Esophagus squamous epithelium (tissue), 5 donors: ENCODE measurements at places on chromosomes 3 and 15.

DNA sequence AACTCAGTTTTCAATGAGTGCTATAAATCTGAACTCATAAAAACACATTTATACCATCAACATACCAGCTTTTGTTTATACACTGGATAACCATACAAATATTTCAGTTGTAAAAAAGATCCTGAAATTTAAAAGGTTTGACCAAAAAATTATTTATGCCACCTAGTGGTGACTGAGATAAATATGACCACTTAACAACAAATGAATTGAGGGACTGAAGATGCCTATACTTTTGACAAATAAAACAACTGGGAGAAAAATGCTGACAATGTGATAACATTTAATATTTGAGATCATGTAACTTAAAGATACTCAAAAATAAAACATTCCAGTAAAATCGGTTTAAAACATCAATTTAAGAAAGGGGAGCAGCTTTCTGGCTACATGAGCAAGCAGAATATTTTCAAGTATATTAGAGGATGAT lies 30.4 kb downstream of the ATG3 start:
- peaks cover 24% of the 10 kb centered on the region for H3K36me3 ChIP-seq
- H3K27ac ChIP-seq, result no peak overlapping the region
- no peak for DNase-seq
- H3K27me3 ChIP-seq, result no peaks in the 10 kb centered on the region
- H3K4me3 ChIP-seq, result no peak overlapping the region
- no peaks in the 10 kb centered on the region for H3K4me1 ChIP-seq

DNA sequence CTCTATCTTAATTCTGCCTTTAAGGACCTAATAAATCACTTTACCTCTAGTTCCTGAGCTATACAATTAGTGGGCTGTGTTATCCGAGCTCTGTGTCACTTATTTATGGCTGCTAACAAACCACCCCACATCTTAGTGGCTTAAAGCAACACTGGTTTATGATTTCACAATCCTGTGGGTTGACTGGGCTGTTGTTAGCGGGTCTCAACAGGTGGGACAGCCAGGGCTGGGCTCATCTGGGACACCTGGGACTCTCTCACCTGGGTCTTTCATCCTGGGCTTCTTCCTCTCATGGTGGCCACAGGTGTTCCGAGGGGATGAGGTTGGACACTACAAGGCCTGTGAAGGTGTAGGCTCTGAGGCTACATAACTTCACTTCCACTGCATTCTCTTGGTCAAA lies 35.8 kb upstream of the CHST2 start:
- H3K27ac ChIP-seq, result no peak overlapping the region
- H3K4me1 ChIP-seq, result no peaks in the 10 kb centered on the region

GRCh38 chr3:179969525-179969924 lies 67.2 kb downstream of the PEX5L start:
- H3K36me3 ChIP-seq, result no peaks in the 10 kb centered on the region
- no peak for DNase-seq
- H3K27ac ChIP-seq, result no peak overlapping the region

- H3K4me3 ChIP-seq, result no peak overlapping the region
- no peaks in the 10 kb centered on the region for H3K27me3 ChIP-seq
- H3K36me3 ChIP-seq, result no peaks in the 10 kb centered on the region
- no peaks in the 10 kb centered on the region for H3K4me1 ChIP-seq
Observed at GRCh38 chr3:44069276-44069675, 172.4 kb upstream of the TOPAZ1 start.

GRCh38 chr15:100875495-100875894 lies 4.1 kb upstream of the ALDH1A3 start:
- no peaks in the 10 kb centered on the region for H3K27me3 ChIP-seq
- H3K36me3 ChIP-seq, result no peaks in the 10 kb centered on the region
- DNase-seq, result no peak
- no peak overlapping the region for H3K27ac ChIP-seq
- H3K4me3 ChIP-seq, result no peak overlapping the region
- H3K4me1 ChIP-seq, result peaks cover 3% of the 10 kb centered on the region
